ENCODE measurements at places on chromosomes 2 and 18.

DNA sequence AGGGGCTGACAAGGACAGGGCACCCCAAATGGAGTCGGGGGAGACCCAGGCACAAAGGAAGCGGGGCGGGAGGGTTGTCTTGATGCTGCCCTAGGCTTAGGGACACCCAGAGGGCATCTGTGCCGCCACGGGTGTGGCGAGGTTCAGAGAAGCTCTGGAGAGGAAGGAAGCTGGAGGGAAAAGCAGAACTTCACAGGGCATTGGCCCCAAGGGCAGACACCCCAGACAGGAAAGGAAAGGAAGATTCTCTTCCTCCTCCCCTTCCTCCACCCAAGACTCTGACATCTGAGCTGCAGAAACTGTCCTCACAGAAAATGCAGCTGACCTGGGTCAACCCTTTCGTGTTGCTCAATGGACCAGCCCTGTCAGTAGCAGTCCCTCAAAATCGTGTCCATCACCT is 25.6 kb downstream of the DNMT3A start:
- no peak for DNase-seq

GRCh38 chr2:223815186-223815883 is 22.0 kb downstream of the AP1S3 start:
- DNase-seq: peak; percentile 97

DNA sequence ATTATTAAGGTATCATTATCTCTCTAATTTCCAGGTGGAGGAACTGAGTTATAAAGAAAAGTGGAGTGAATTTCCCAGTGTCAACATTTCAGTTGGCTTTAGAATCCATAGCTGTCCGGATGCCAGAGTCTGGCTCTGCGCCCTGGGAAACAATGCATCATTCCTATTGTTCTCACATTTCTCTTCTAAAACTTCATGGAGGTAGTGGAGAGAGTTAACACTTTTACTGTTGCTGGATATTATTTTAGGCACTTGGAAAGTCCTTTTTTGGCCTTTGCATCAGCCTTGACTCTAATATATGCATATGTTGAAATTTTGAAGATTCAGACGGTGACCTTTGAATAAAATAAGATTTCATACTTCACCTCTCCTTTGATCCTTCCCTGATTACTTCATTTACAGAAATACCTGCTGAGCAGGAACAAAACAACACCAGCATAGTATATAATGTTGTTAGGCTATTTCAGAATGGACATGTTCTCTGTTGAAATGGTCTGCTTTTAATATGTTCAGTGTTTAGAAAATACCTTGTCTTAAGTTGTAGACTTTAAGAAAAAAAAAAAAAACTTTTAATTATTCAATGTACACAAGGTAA is 148.8 kb downstream of the EPHA4 start:
- DNase-seq: peak; percentile 49

GRCh38 chr2:3959372-3959771 is 256.0 kb downstream of the DCDC2C start:
- DNase-seq: peak; percentile 35

DNA sequence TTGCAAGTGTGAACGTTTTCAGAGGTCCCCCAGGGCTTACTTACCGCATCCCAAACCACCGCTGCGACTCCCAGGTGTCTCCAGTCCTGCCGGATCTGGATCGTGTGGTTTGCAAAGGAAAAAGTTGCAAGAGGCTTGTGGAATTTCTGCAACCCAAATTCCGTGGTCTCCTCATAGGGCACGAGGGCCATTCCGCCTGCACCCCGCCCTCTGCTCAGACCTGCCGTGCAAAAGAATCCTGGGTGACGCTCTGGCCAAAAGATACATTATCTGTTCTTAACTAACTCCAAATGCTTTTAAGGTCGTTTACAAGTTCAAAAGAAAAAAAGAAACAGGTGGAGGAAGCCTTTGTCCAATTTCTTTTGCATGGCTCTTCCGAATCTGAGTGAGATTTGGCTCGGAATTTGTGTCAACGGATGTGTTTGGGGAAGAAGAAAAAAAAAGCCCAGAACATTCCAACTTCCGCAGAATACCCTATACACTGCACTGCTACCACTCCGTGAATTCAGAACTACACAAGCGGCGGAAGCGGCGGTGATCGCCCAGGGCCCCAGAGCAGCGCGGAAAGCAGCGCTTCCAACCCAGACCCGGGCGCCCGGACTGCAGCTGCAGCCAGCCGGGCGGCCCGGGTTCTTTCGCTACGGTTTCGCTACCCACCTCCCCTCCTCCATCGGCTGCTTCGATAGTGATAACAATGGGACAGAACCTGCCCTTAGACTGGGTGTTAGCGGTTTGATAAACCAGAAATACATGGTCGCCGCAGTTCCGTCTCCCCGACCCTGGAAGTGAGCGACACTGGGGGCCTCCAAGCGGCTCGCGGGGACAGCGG is 795 bp downstream of the METTL21A start:
- DNase-seq: peak; percentile 77

GRCh38 chr2:191311-192190 is 72.3 kb downstream of the SH3YL1 start:
- no peak for DNase-seq

DNA sequence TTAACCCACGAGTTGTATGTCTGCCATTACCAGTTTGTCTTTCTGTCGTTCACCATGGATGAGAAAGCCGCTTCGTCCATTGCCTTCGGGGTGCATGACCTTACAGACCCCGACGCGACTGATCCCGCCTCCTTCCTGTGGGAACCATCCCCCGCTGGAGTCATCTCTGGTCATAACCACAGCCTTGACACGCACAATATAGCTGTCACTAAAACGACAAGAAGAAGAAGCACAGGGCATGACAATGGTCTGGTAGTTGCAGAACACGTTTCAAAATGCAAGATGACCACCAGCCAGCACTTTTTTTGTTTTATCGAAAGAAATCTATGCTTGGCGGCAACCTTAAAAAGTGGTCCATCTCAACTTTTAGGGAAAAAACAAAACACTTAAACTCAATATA is 87.7 kb downstream of the SPRED2 start:
- DNase-seq: no peak
